ENCODE measurements at places on chromosomes 3 and 15.

DNA sequence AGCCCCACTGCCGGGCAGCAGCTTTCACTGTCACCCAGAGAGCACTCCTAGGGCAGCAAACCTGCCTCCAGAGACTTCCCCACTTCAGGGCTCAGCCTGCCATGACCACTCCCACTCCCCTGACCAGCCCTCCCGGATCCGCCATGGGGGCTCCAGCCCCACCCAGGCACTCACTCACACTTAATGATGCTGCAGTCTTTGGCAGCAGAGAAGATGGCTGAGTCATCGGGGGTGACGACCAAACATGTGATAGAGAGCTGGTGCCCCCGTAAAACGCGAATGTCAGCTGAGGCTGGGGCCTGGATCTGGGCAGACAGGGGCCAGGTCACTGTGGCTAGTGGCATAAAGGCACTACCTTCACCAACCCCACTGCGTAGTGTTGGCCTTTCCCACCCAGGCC lies 4.7 kb downstream of the RRP9 start:
- no peak for DNase-seq

GRCh38 chr3:154973851-154974250 lies 106.3 kb upstream of the MME start:
- DNase-seq: no peak

- no peak for DNase-seq
Observed at GRCh38 chr3:135325096-135325495, 530.0 kb downstream of the EPHB1 start.

- no peak for DNase-seq
Observed at GRCh38 chr3:118525077-118525476, 509.6 kb downstream of the IGSF11 start.

DNA sequence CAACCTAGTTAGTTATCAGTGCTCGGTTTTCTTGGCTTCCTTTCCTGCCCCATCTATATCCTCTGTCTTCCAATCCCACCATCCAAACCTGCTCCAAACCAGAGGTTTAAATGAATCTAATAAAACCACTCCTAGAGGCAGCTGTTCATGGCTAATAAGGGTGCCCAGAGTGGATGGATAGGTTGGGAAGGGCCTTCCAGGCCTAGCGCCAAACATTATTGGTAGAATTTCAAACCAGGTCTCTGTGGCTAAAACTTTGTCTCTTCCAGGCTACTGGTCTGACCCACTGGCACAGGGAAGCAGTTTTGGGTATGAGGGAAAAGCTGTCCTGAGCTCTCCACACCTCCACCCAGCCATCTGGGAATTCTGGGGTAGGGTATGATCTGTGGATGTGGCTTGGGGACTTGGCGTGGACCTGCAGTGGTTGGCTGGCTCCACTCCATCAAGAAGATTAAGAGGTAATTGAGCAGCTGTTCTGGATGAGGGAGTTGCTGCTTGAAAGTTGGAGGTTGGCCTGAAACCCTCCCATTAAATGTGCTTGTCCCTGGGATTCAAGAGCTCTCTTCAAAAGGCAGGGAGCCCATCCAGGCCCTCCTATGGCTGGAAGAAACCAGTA lies 29.3 kb upstream of the INSYN1 start:
- no peak for DNase-seq

GRCh38 chr3:157029365-157029790 lies 130.6 kb downstream of the CCNL1 start:
- no peak for DNase-seq

- DNase-seq: no peak
Observed at GRCh38 chr15:89225588-89225987, 4.2 kb upstream of the RLBP1 start.

GRCh38 chr3:58116985-58117384 lies 93.8 kb downstream of the DNASE1L3 start:
- no peak for DNase-seq

DNA sequence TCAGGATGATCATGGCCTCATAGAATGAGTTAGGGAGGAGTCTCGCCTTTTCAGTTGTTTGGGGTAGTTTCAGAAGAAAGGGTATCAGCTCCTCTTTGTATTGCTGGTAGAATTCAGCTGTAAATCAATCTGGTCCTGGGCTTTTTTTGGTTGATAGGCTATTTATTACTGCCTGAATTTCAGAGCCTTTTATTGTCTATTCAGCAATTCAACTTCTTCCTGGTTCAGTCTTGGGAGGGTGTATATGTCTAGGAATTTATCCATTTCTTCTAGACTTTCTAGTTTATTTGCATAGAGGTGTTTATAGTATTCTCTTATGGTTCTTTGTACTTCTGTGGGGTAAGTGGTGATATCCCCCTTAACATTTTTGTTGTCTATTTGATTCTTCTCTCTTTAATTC lies 1024.2 kb downstream of the DIPK2A start:
- no peak for DNase-seq

DNA sequence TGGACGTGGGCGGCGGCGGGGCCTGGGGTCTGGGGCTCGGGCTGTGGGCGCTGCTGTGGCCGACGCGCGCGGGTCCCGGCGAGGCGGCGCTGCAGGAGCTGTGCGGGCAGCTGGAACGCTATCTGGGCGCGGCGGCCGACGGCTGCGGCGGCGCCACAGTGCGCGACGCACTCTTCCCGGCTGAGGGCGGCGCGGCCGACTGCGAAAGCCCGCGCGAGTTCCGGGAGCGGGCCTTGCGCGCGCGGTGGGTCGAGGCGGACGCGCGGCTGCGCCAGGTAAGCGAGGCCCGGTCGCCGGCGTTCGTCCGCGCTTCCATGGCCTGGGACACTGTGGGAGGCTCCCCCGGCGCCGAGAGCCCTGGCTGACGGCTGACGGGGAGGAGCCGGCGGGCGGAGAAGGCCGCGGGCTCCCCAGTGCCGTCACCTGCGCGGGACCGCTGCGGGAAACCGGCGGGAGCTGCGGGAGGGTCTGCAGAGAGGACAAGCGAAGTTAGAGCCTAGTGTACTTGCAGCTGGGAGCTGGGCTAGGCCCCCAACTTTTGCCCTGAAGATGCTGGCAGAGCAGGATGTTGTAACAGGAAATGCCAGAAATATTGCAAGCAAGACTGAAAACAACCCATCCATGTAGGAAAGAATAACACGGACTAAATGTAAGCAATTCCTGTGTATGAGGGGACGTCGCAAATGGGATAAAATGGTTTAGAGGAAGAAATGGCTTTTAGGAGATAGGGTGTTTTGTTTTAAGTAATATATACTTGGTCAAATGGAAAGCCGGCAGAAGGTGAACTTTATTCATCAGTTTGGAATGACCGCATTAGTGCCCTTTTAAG lies 847 bp downstream of the WHAMM start:
- DNase-seq: peak; percentile 20

GRCh38 chr3:105967117-105967516 lies 98.3 kb upstream of the CBLB start:
- DNase-seq: no peak

DNA sequence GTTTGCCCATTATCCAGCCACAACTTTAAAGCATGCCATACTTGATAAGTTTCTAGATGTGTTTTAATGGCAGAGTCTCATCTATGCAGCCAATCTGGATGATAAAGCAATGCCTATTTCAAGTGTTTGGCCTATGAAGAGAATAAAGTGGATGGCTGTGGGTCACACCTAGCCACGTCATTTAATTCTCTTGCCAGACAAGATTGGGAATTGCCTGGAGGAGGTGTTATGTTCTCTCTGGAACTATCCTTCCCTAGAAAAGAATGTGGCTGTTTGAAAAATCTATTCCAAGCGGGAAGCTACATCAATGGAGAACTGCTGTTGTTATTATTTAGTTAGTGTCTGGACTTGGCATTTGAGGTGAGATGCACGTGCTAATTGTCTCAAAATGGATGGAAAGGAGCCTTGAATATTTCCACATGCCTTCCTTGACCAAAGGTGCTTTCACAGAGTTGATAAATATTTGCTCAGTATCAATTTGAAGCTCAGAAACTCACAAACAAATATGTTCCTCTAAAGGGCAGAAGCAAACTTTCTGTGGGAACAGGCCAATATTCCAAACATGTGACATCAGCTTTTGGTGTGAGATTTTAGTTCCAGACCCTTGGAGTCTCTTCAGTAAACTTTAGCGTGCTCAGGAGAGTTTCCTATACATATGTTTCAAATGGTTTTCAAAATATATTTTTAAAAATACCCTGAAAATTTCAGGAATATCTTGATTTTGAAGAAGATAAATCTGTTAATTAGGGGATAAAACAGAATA lies 510.6 kb upstream of the SGO1 start:
- no peak for DNase-seq

DNA sequence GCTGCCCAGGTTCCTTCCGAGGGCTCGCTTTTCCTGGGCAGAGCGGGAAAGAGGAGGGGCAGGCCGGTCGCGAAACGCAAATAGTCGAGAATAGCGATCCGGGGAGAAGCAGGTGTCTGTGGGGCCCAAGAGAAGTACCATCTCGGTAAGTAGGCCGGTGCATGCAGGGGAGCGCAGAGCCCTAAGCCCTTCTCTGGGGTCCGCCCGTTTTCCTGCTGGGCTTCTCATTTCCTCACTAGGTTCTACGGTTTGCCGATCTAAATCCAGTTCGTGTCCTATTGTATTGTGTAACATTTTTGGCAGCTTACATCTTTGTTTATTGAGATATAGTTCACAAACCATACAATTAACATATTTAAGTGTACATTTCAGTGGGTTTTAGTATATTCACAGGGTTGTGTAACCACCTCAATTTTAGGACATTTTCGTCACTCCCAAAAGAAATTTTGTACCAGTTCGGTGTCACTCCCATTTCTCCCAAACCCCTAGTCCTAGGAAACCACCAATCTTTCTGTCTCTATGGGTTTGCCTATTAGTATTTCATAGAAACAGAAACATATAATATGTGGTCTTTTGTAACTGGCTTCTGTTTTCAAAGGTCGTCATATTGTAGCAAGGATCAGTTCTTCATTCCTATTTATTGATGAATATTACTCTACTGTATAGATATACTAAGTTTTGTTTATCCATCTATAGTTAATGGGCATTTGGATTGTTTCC lies 6.8 kb upstream of the TRIM69 start:
- DNase-seq: no peak

DNA sequence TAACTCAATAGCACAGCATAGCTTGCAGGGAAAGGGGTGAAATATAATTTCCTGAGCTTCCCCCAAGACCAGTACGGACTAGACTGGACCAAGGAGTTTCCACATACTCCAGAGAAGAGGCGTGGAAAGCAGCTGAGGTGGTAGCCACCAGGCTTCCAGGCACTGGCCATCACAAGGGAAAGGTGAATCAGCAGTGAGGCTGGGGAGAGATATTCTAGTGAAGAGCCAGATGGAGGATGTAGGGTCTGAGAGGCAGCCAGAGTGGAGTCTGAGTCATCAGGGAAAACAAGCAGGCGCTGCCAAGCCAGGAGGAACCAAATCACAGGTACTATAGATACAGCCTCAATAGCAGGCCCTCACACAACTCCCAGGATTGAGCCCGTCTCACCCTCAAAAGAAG lies 9.6 kb upstream of the RASA2 start:
- no peak for DNase-seq

DNA sequence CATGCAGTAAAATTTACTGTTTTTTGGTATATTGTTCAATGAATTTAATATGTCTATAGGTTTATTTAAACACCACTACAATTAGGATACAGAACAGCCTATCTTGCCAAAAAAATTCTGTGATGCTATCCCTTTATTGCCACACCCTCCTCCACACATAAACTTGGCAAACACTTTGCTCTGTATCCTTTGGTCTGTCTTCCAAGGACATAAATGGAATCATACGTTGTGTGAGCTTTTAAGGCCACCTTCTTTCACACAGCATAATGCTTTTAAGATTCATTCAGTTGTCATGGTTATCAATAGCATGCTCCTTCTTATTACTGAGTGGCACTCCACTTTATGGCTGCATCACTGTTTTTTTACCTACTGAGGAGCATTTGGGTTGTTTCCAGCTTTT lies 71.5 kb downstream of the CERS3 start:
- no peak for DNase-seq

- no peak for DNase-seq
Observed at GRCh38 chr15:90327311-90327710, 24.8 kb upstream of the ZNF774 start.

DNA sequence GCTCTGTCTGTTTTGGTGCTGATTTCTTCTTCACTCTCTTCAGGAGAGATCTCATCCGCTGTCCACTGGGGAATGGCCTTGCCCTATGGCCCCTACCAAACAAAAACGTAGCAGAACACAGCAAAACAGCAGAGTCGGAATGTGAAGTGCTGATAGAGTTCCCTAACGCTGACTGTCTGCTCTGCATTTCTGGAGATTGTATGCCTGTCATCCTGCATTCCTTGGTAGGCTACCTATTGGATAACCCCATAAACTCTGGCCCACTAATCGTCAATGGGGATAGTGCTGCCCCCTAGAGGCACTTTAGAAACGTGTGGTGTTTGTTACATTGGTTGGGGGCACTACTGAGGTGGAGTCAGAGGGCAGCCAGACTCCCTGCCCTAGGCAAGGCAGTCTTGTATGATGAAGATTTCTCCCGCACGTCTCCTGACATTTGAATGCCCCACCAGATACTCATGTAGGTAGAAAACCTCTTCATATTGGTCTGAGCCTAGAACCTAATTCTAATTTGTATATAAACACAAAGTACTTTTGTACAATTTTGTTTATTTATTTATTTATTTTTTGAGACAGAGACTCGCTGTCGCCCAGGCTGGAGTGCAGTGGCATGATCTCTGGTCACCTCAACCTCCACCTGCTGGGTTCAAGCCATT lies 15.6 kb upstream of the MAGEF1 start:
- peak; percentile 57 for DNase-seq

DNA sequence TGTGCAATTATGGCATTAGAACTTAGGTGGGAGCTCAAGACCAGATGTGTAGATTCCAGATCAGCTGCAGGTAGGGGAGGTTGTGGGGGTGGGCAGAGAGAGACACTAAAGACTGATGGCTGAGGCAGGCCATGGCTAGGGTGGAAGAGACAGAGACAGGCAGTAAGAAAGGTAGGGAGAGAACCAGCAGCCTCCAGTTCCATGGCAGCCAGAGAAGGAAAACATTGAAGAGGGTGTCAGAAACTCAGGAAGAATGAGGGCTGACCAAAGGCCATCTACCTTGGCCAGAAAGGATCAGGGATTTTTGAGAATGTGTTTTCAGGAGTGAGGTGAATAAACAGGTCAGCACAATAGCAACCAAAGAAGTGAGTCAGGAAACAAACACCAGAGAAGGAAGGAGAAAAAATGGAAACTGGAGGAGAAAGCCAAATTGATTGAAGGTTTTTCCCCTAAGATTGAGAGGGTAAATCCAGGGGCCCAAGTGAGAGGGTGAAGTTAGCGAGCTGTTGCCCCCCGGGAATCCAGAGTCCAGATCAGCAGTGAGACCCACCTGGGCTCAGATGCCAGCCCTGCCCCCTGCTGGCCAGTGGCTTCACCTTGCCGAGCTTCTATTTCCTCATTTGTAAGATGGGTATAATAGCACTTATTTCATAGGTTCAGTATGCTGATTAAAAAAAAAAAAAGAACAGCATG lies 41.0 kb downstream of the ABHD2 start:
- DNase-seq: peak; percentile 35

GRCh38 chr15:31381801-31382712 lies 55.4 kb downstream of the KLF13 start:
- DNase-seq: no peak

GRCh38 chr3:78659386-78659987 lies 1108.3 kb downstream of the ROBO1 start:
- peak; percentile 60 for DNase-seq

DNA sequence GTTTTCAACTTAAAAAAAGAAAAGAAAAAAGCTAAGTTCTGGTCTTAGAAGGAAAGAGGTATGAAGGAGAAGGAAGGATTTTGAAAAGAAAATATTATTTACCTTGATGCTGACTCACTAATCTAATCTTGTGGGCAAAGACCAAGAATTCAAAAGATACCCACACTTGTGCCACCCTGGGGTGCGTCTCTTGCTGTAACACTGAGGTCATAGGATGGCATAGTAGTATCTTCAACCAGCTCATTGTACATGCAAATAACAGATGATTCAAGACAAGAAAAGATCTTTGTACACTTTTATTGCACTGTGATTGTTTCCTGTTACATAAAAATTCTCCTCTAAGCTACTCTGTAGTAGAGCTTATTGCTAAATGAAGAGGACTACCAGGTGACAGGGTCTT lies 17.3 kb downstream of the PLS1 start:
- DNase-seq: no peak

Data from globus pallidus (tissue), 1 donor.